ENCODE measurements at places on chromosomes 3 and 15.

DNA sequence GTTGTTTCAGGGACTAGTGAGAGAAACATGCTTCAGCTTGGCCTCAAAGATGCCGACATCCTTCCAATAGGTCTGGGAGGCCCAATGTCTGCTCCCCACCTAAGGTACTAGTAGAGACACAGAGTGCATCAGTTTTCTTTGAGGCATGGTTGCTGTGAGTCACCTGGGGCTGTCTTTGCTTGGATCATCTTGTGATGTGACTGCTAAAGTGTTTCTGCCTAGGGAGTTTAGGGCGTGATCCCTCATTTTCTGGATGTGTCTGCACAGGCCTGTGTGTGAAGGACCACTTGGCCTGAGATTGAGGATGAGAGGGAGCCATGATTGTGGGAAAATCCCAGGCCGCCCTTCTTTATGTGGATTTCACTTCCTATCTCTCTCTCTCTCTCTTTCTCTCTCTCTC lies 4.8 kb downstream of the GASK1A start:
- DNase-seq, result no peak

- no peak for DNase-seq
Measured at GRCh38 chr15:63013052-63013808, 29.3 kb upstream of the TPM1 start.

DNA sequence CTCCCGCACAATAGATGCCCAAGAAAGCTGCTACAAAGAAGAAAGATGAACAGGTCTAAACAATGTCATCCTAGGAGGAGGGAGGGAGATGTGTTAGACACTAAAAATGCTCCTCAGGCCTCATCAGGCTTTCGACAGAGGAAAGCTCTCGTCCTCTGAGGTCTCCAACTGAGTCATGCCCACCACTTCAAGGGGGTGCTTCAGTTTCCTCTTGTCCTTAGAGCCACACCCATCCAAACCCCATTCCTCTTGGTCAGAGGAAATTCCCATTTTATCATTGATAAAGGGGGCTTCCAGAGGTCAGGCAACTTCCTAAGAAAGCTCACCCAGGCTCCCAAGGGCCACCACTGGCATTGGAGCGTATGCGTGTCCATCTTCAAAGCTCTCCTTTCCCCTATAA lies 50.1 kb downstream of the HEG1 start:
- no peak for DNase-seq

- no peak for DNase-seq
Measured at GRCh38 chr3:56775838-56776555, 25.8 kb downstream of the ARHGEF3 start.

DNA sequence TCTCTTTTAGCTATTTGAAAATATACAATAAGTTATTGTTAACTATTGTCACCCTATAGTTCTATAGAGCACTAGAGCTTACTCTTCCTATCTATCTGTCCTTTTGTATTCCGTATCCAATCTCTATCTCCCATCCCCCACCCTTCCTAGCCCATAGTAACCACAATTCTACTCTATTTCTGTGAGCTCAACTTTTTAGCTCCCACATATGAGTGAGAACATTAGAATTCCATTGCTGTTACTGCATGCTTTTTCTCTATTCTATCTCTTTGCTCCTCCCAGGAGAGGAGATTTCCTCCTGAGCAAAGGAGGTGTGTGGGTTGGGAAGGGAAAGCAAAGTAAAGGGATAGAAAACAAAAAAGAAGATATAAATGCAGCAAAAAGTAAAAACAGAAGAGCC lies 105.6 kb upstream of the SLC4A7 start:
- DNase-seq, result no peak

GRCh38 chr3:181330257-181330656 lies 340.7 kb upstream of the DNAJC19 start:
- no peak for DNase-seq

GRCh38 chr3:141963301-141963700 lies 86.9 kb downstream of the ATP1B3 start:
- no peak for DNase-seq

GRCh38 chr3:145628211-145628610 lies 532.8 kb downstream of the PLOD2 start:
- DNase-seq, result no peak

GRCh38 chr3:51691021-51691420 lies 15.8 kb upstream of the GRM2 start:
- DNase-seq, result no peak

DNA sequence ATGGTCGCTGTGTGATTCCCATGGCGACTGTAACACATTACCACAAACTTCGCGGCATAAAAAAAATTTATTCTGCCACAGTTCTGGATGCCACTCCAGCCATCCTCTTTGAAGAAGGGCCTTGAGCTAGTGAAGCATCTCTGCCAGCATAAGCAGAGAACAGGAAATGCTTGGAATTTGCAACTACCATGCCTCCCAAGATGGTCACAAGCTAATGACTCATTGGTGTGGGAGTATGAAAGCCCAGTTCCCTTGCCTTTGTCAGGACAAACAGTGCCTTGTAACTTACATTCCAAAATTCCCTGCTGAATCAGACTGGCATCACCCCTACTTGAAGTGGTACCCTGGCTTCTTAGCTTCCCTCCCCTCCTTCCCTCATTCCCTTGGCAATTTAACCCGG lies 129.7 kb downstream of the PROS1 start:
- DNase-seq, result no peak

GRCh38 chr3:145716519-145716918 lies 444.5 kb downstream of the PLOD2 start:
- DNase-seq, result no peak

- DNase-seq, result no peak
Measured at GRCh38 chr3:16069149-16069922, 105.1 kb upstream of the GALNT15 start.

- DNase-seq, result no peak
Measured at GRCh38 chr3:59121346-59122144, 71.7 kb upstream of the CFAP20DC start.

DNA sequence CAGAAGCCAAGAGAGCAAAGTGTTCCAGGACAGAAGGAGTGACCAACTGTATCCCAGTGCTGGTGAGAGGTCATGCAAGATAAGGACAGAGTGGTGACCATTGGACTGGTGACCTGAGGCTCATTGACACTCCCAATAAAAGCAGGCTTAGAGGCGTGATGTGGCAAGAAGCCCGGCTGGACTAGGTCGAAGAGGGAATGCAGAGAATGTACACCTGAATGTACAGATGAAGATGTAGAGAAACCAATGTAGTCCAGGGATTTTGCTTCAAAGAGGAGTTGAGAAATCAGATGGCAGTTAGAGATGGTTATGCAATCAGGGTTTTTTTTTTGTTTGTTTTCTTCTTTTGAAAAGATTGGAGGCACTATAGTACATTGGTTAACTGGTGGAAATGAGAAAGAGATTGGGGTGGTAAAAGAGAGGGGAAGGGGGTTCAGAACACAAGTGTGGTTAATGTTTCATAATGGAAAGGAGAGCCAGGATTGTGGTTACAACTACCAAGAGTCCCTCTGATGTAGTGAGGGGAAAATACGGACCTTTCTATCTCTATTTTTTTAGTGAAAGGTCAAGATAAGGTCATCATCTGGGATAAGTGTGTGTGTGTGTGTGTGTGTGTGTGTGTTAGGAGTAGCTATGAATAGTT lies 23.3 kb downstream of the ST3GAL6 start:
- DNase-seq, result no peak

- DNase-seq, result no peak
Measured at GRCh38 chr3:131564812-131565211, 62.0 kb upstream of the MRPL3 start.

- DNase-seq, result no peak
Measured at GRCh38 chr3:51709004-51709420, 2.1 kb downstream of the GRM2 start.

DNA sequence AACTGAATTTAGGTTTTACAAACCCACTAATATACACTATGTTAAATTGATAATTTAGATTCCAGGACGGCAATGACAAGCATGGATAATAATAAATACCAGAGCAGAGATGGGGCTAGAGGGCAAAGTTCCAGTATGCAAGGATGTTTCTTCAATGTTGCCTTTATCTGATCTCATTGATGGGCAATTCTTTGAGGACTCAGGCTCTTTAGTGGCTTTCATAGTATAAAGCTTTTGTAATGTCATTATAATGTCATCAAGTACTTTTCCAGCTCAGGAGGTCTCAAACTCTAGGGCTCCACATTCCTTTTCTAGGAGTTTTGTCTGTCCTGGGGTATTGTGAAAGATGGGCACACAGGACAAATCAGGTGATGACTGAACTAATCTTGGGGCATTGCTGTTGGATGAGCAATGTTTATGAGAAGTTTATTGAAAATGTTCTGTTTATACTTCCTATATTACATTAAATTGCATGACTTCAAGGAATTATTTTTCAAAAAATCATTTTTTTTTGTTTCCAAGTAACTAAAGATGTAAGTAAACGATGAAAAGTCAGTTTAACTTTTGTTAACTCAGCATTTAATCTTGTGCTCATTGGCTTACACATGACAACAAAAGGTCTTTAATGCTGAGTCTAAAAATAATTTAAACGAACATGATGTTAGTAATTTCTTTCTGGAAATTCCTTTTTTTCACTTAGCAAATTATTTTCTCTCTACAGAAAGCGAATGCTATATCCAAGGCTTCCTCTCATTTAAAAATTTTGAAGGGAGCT lies 116.4 kb downstream of the OXSM start:
- no peak for DNase-seq

GRCh38 chr3:59380146-59380545 lies 330.3 kb upstream of the CFAP20DC start:
- no peak for DNase-seq

- DNase-seq, result no peak
Measured at GRCh38 chr3:69122403-69122802, at the start of gene LMOD3. Gene LMOD3, minus strand, starts transcription at chr3:69122595. Its CDS starts 209 bp downstream, at chr3:69122386.

GRCh38 chr3:34808287-34808686 lies 831.0 kb upstream of the ARPP21 start:
- DNase-seq, result no peak

DNA sequence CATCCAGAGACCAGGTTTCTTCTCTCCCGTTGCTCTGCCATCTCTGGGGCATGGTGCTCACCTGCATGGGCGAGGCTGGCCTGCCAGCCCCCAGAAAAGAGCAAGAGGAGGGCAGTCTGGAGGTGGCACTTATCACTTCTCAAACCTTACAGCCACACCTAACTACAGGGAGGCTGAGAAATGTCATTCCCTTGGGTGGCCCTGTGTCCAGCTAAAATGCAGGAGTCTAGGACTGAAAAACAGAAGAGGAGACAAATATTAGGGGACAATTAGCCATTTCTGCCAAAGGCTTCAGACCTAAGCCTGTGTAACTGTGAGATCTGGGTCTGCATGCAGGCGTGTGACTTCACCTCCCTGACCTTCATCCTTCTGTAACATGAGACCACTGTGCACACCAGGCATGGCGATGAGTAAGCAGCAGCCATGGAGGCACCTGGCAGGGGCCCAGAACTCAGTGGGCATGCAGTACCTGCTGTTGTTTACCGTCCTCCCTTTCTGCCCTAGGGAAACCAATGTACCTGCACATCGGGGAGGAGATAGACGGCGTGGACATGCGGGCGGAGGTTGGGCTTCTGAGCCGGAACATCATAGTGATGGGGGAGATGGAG lies 83.4 kb downstream of the MESD start:
- no peak for DNase-seq

DNA sequence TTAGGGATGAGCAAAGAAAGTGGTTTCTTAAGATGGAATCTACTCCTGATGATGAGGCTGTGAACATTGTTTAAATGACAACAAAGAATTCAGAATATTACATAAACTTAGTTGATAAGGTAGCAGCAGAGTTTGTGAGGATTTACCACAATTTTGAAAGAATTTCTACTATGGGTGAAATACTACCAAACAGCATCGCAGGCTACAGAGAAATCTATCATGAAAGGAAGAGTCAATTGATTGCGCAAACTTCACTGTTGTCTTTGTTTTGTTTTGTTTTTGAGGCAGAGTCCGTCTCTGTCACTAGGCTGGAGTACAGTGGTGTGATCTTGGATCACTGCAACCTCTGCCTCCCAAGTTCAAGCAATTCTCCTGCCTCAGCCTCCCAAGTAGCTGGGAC lies 107.4 kb upstream of the SLC6A6 start:
- no peak for DNase-seq

DNA sequence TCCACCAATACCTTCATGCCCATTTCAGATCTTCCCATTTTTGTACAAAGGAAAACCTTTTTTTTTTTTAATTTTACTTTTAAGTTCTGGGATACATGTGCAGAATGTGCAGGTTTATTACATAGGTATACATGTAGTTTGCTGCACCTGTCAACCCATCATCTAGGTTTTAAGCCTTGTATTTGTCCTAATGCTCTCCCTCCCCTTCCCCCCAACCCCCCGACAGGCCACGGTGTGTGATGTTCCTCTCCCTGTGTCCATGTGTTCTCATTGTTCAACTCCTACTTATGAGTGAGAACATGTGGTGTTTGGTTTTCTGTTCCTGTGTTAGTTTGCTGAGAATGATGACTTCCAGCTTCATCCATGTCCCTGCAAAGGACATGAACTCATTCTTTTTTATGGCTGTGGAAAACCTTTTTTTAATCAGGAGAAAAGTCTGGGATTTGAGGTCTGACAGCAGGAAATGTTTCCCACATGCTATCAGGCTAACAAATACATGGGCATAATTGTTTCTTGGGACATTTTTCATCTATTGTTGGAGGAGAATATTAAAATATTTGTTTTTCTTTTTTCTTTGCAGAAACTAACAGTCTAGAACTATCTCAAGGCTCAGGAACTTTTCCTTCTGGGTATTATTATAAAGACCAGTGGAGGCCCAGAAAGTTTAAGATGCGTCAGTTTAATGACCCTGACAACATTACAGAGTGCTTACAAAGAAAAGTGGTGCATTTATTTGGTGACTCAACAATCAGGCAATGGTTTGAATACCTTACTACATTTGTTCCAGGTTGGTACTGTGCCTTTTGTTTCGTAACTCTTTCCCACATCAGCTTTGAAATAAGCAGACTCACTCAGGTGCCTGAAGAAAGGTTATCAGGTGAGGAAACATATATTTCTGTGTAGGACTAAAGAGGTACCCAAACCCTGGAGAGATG lies 32.8 kb upstream of the NFKBIZ start:
- DNase-seq, result no peak

GRCh38 chr3:50138266-50139200 lies 16.6 kb upstream of the SEMA3F start:
- DNase-seq, result no peak

DNA sequence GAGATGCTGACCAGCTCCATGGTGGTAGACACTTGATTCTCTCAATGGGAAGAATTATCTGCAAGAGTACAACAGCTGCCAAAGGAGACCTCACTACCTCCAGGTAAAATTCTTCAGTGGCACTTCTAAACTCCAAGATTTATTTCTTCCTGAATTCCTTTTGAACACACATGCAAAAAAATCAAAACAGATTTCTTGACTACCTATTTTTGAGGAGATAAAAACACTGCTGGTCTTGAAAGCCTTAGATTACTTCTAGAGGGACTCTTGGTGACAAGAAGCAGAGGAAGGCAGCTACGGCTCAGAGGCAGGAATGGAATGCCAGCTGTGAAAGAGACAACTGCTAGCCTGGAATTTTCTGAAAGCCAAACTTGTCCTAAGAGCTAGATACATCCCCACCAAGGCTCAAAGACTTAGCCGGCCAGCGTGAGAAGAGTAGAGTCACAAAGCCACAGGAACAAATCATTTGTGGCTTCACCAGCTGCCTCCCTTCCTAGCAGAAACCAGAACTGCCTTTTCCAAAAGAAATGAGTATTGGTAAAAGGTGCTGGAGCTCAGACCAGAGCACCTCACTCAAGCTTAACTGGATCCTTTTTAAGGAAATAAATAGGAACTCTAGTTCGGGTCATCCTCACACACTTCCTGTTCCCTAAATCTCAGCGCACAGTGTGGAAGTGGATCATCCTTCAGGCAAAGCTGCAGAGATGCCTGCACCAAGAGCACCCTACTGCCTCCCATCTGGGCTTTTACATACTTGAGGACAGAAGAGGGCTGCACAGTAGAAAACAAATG lies 32.6 kb downstream of the CLK3 start:
- no peak for DNase-seq

GRCh38 chr15:71387810-71388209 lies 272.5 kb downstream of the THSD4 start:
- DNase-seq, result no peak
